ENCODE measurements at places on chromosomes 4 and X.
A peak's percentile ranks its signal among the peaks of the same experiment; 100 is the strongest.

DNA sequence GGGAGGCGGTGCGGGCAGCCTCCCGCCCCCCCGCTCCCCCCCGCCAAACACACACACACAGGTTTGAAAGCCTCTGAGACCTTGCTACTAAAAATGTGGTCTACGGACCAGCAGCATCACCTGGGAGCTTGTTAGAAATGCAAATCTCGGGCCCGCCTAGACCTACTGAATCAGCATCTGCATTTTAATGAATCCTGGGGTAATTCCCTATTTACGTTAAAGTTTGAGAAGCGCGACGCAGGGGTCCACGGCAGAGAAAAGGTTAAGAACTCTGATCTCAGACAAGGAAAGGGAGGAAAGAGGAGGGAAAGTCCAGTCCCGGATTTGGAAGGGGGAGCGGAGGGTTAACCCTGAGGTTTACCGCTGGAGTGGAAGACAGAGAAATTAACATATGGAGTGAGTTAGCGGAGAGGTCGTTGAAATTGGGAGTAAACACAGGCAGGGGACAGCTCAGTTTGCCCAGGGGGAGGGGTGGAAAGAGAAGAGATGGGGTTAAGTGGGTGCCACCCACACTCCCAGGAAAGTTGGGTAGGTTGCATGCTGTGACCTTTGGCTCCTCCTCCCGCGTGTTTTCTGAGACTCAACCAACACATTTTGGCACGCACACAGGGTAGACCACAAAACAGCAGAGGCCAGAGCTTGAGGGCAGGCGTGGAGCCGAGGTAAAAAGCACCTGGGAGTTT, 483.6 kb downstream of the BCOR start:
- no peak for DNase-seq

GRCh38 chr4:72410158-72410557, 158.9 kb downstream of the ADAMTS3 start:
- no peak for DNase-seq

DNA sequence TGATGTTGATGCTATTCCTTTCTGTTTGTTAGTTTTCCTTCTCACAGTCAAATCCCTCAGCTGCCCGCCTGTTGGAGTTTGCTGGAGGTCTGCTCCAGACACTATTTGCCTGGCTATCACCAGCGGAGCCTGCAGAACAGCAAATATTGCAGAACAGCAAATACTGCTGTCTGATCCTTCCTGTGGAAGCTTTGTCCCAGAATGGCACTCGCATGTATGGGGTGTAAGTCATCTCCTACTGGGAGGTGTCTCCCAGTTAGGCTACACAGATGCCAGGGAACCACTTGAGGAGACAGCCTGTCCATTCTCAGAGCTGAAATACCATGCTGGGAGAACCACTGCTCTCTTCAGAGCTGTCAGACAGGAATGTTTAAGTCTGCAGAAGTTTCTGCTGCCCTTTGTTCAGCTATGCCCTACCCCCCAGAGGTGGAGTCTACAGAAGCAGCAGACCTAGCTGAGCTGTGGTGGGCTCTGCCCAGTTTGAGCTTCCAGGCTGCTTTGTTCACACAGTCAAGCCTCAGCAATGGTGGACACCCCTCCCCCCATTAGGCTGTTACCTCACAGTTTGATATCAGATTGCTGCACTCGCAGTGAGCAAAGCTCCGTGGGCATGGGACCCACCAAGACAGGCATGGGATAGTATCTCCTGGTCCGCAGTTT, 74.9 kb downstream of the SPIN3 start:
- no peak for DNase-seq

GRCh38 chrX:7069556-7069955, 78.0 kb upstream of the STS start:
- DNase-seq: no peak

DNA sequence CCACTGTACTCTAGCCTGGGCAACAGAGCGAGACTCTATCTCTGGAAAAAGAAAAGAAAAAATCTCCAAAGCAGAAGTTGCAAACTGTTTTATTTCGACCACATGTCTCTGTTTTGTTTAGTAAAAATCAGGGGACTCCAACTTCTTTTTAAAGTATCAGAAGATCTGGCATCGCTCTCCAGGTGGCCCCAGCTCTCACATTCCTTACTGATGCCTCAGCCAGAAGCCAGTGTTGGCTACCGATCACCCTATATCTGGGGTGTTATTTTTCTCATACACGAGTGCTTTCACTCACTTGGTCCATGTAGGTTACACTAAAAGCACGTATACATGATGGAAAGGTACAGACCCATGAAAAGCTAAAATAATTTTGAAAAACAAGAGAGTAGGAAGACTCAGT, 8.3 kb downstream of the MPP1 start:
- no peak for DNase-seq

- no peak for DNase-seq
Measured at GRCh38 chrX:10203617-10204016, 46.8 kb downstream of the CLCN4 start.

DNA sequence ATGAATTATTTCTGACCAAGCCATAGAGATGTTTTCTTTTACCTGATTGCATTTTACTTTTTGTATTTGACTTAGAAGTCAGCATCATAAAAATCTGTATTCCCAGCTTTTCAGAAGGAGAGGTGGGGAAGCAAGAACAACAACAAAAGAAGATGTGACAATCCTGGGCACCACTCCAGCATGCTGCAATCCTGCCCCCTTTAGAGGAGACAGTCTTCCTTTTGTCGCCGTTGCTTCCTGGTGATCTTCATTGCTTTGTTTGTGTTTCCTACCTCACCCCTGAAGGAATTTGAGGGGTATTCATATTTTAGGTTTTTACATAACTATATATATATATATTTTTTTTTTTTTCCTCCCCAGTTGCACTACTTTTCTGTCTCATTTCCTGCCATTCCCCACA, 3.7 kb downstream of the QRFPR start:
- no peak for DNase-seq

- no peak for DNase-seq
Measured at GRCh38 chr4:133152330-133152821, 3.3 kb downstream of the PCDH10 start.

DNA sequence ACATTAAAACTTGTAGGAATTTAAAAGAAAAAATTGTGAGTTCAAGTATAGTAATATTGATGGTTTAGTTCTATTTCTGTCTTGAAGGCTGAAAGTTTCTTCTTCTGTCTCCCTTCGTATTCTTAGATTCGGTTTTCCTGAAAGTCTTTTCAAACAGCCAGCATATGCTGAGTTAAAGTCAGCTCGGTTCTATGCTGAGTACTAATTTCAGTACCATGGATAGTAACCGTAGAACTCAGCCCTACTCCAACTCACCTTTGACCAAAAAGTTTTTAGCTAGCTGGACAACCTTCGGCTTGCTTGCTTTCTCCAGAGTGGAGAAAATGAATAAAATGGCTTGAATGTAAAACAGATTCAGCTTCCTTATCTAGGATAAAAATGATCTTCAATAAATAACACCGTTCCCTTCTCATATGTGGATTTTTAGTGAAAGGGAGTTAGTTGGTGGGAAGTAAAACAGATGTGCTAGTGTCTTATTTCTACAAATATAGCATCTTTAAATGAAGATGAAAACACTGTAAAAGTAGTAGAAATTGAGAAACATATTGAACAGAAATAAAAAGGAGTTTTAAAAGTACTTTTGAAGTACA, 5.2 kb downstream of the POU4F2 start:
- peak; percentile 28 for DNase-seq

GRCh38 chr4:163548481-163549243, 54.2 kb downstream of the TMA16 start:
- no peak for DNase-seq

- DNase-seq: no peak
Measured at GRCh38 chr4:182175788-182176519, 67.2 kb upstream of the TENM3 start.

- peak; percentile 16 for DNase-seq
Measured at GRCh38 chrX:5869786-5870185, 358.9 kb downstream of the NLGN4X start.

DNA sequence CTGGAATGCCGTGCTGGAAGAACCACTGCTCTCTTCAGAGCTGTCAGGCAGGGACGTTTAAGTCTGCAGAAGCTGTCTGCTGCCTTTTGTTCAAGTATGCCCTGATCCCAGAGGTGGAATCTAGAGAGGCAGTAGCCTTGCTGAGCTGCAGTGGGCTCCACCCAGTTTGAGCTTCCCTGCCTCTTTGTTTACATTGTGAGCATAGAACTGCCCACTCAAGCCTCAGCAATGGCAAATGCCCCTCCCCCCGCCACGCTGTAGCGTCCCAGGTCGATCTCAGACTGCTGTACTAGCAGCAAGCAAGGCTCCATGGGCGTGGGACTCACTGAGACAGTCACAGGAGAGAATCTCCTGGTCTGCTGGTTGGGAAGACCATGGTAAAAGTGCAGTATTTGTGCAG, 34.8 kb upstream of the MUC7 start:
- DNase-seq: no peak

DNA sequence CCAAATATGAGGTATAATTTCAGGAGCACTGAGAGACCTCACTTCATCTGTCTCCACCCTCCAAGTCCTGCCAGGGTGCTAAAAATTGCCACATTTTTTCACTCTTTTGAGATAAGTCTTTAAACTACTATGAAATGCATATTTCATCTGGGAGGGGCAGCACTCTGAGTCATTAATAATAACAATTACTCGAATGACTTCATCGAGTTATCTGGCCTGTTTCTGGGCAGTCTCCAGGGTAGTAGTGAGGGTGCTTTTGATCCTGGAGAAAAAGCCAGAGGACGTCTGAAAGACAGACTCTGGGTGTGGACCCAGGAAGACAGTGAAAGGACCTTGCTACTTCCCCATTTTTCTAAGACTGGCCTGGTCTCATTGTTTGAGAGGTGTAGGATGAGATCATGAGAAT, 42.3 kb upstream of the SRD5A3 start:
- DNase-seq: peak; percentile 92

- no peak for DNase-seq
Measured at GRCh38 chr4:15575966-15576365, 79.2 kb downstream of the FBXL5 start.

All from foreskin keratinocyte (primary cell).